Neuronal stem cell (in vitro differentiated cells): ENCODE measurements at places on chromosomes 16 and 17.

GRCh38 chr17:50682938-50683337 lies 24.8 kb downstream of the ANKRD40 start:
- no peak for DNase-seq

DNA sequence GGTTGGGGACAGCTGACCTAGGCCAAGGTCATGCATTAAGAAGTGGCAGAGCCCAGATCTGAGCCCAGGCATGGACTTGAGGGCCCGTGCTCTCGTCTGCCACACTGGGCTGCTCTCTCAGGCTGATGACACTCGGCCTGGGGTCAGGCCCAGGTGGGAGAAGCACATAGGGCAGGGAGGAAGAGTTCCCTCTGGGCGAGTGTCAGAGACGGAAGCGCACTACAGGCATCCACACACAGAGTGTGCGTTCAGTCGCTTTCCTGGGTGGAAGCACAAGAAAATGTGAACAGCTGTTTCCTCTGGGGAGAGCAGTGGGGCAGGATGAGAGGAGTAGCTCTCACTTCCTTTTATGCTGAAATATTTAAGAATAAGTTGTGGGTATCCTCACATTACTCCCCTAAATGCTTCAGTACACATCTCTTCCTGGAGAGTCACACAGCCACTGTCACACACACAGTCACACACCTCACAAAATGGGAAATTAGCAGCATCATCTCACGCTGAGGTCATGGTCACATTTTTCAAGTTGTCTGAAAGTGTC lies 59.7 kb downstream of the B9D1 start:
- DNase-seq = no peak

DNA sequence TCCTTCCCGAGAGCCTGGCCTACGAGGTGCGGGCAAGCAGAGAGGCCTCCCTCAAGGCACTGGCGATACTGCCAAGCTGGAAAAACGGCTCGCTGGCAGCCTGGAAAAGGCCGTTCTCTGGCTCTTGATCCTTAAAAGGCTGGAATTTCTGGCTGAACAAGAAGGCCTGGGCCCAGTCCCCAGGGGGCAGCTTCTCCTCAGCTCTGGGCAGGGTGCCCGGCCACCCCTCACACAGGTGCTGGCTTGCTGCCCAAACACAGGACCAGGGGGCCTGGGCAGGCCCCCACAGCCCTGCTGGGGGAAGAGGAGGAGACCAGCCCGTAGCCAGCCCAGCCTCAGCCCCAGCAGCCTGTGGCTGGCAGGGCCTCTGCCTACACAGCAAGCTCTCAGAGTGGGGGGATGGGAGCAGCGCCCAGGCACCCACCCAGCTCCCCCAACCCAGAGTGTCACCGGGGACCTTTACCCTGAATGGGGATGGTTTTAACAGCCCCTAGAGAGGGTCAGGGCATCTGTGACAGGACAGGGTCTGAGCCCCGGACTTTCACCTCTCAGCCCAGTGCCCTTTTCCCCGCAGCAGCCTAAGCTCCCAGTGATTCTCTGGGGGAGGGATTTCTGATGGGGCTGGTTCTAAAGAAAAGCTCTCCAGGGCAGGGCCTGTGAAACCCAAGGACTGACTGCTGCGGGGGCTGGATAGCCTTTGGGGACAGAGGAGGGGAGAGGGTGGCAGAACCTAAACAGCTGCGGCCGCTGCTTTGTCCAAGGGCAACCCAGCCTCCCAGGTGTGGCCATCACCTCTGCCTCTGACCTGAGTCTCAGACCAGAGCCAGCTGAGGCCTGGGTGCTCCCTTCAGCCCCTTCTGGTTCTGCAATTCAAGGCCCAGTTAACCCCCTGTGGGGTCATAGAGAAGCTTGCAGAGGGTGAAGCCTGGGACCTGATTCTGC lies 38.6 kb upstream of the TOB1 start:
- DNase-seq = no peak

DNA sequence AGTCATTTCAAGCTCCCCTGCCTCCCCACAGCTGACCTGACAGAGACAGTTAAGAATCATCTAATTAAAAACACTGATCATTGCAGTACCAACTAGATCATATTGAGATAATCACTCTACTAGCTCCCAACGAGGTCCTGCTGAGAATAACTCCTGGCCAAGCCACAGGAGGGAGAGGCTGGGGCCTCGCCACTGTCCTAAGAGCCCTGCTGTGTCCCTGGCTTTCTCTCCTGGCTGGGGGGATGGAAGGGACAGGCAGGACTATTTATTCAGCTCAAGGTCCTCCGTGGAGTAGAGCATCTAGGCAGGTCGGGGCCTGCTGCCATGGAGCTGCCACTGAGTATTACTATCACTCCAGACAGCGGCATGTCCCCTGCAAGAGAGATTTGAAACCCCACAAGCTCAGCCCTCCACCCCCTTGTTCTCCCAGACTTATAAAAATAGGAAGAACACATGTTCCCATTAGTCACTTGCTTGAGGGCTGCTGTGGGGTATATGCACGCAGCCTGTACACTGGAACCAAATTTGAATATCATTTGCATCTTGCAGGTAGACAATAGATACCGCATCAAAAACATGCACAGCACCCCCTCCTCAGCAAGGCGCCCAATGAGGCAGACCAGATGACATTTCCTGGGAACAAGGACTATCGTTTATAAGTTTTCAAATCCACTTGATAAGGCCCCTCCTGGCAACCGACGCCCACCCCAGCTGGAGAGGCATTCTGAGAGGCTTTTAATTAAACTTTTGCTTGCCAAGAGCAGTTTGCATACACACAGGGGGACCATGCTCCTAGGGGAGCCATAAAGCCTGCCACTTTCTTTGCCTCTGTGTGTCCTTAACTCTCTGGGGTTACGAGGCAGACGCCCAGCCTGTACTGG lies 385.2 kb upstream of the ZFHX3 start:
- no peak for DNase-seq

GRCh38 chr17:61323909-61324868 lies 75.5 kb upstream of the TBX2 start:
- no peak for DNase-seq

DNA sequence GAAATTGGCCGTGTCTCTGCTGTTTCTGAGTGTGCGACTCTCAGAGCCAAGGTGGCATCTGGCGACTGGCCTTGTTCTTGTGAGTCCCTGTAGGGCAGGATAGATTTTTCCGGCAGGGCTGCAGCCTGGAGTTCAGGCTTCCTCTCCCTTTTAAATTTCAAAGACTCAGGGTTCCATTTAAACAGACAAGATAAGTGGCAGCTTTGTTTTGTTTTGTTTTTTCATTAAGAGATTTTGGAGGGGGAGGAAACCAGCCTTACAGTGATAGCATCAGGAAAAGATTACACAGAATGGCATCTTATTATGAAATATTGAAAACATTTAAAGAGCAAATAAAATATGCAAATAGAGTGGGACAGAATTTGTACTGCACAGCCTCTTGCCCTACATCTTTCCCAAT lies 151.3 kb downstream of the RPTOR start:
- no peak for DNase-seq
